Activated CD4-positive, alpha-beta T cell treated with anti-CD3 and anti-CD28 coated beads, Interleukin-2, amount 50 U/mL, for 48 hours (primary cell): ENCODE measurements at places on chromosomes 5 and 9.

DNA sequence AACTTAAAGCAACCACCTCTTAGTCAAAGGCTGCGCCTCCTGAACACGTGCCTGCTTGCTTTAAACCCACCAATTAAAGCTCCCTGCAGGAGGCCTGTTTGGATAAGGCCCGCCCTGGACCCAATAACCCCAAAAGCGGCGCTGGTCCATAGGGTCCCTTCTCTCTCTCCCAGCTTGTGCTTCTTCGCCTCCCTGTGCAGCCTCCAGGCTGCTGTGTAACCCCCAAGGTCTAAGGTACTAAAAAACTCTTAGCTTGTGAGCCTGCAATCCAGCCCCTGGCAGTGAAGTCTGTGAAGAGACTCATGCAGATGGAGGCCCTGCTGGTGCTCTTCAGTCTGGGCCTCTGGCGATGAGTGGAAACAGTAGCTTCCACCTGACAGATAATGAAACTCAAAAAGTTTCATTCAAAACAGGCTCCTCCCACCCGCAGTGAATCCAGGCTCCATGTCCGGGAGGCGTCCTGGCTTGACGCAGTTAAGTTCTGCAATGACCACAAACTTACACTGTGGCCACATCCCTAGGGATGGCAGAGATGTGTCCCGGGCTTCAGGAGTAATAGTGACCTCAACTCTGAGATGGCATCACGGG lies 97.3 kb downstream of the PRRT1B start:
- peak; percentile 76 for DNase-seq

- DNase-seq, result no peak
Measured at GRCh38 chr5:181221105-181221791, 1.8 kb upstream of the TRIM41 start.

- DNase-seq, result no peak
Measured at GRCh38 chr5:64331597-64332277, 166.1 kb downstream of the RNF180 start.

DNA sequence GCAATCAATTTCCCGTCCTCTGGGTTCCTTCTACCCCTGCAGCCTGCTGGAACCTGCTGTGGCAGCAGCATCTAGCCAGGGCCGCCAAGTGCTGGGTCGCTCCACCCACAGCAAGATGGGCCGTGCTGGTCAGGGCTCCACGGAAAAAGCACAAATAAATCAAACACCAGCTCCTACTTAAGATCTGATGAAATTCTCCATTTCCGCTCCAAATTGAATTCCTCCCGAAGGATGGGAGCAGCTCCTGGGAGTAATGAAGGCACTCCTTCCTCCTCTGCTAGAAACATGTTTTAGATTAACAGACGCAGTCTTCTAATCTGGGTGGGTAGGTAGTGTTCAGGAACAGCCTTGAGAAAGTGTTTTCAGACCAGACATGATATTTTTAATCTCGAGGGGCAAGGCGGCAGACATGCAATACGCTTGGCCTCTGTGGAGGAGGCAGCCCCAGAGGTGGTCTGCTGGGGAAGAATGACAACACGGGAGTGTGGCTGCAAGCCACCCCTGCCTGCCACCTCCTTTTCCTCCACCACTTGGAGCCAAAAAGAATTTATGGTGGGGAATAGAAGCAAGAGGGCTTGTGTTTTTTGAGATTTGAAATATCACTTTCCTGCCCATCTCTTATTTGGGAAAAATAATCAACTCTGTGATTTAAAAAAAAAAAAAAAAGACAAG lies 194.1 kb downstream of the AOPEP start:
- DNase-seq, result no peak

DNA sequence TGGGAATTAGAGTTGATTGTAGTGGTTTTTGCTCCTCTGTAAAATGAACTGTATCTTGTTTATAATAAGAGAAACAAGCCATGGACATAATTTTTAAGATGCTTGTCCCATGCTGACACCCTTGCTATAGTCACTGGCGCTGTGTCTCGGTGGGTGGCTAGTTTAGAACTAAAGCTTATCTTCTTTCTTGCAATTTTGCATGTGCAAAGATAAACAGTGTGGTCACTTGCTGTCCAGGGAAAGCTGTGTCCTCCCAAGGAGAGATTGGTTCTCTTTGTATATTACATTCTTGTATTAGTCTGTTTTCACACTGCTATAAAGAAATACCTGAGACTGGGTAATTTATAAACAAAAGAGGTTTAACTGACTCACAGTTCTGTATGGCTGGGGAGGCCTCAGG lies 143.8 kb downstream of the MELK start:
- DNase-seq, result no peak

- peak; percentile 56 for DNase-seq
Measured at GRCh38 chr5:142597546-142598337, 88.1 kb downstream of the FGF1 start.

DNA sequence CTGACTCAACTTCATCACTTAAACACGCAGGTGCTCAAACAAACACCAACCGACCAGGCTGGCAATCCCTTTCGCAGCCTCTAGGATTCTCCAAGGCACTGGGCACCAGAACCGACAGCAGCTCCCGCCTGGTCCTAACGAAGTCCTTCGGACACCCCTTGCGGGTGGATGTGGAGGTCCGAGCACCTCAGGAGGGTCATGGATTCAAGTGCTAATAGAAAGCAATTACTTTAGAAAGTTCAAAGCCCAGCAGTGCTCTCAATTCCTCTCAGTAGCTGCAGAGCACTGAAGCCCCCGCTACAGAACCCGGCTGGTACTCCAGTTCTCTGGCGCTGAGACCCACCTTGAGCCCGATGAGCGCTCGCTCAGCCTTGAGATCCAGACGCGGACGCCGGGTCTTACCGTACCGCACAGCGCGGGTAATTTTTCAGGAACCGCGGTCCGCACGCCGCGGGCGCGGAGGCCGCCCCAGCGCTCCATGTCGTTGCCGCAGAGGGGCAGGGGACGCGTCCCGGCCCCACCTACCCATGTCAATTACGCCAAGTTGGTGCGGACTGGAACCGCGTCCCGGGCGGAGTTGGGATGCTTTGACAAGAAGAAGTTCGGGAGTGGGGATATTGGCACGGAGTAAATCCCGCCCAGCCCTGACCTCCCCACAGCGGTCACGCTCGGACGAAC lies 638 bp downstream of the MARCHF3 start:
- peak; percentile 61 for DNase-seq

DNA sequence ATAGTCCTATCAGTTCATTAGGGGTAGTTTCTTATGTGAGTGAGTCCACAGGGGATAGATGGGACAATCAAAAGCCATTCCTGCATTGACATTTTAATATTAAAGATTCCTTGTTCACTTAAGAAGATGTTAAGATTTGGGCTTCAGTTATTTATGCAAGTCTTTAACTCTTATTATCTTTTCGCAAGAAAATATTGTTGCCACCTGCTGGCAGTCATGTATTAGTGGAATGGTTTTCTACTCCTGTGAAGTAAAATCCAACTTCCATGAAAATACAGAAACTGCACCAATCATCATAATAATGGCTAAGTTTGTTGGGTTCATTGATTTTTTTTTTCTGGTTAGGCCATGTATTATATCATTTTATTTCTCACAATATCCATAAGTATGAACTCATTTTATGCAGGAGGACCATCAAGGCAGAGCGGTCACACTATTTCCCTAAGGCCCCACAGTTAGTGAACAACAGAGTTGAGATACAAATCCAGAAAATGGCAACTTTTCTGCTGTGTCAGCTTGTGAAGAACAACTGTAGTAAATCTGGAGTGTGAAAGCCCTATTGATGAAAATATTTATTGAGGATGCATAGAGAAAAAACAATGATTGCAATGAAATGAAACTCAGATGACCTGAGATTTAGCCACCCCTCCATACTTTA lies 88.5 kb upstream of the TXNDC8 start:
- no peak for DNase-seq

DNA sequence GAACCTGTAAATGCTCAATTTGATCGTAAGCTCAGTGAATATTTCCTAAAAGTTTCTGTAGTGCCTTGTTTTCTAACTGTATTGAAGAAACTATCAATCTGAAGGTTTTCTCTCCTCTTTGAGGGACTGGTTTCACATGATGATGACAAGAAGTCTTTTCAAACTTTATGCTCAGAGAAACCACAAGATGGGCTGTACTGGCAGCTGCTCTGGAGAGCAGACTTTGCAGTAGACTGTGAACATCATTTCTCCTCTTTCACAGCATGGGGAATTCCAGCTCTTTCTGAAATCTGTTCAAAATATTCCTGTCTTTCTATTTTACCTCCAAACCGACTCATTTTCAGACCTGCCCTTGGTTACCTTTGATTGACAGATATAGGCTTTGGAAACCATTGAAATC lies 194.4 kb downstream of the IZUMO3 start:
- DNase-seq, result no peak

GRCh38 chr5:141845371-141845851 lies 32.8 kb downstream of the PCDH1 start:
- DNase-seq, result no peak

GRCh38 chr9:78695519-78695918 lies 398.6 kb downstream of the PSAT1 start:
- DNase-seq, result no peak

DNA sequence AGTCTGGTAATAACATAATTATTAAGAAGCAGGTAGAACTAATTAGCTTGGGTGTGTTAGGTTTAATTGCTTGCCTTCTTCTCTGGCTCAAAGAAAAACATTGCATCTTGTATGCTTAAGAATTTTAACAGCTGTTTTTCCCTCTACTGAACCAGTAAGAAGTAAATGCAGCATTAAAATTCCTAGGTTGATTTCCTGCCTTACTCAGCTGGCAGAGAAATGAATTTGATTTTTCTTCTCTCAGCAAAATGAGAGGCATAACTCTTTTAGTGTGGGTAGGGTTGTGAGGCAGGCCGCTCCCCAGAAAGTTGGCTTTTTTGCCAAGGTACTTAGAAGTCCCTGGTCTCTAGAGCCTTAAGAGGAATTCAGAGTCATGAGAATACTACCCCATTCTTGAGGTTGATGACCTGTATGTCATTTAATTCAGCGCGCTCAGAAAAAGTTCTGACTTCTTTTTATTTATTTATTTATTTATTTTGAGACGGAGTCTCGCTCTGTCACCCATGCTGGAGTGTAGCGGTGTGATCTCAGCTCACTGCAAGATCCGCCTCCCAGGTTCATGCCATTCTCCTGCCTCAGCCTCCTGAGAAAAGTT lies 302.6 kb downstream of the ARHGEF28 start:
- DNase-seq, result no peak

DNA sequence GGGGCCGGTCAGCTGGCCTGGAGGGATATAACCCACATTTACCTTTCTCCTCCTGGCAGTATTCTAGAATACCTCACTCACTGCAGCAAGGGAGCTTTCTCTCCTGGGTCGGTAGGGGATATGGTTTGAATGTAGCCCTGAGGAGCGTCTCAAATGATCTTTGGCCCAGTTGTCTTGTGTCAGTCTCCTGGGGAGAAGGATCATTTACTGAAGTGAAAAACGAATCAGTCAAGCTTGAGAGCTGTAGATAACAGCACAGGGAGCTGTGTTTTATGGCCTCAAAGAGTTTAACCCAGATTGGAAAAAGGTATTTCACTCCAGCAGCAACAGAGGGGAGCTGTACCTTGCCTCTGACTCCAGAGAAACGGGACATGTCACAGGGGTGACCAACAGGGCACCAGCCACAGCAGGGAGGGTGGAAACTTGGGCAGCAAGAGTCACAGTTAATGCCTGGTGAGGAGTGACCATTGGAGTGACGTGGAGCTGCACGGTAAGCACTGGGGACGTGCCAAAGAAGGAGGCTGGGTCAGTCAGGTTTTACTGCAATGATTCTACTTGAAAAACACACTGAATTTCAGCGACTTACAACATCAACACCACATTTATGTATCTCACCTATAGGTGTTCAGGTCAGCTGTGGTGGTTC lies 29.8 kb upstream of the ZFR start:
- DNase-seq, result no peak

GRCh38 chr5:33999978-34000377 lies 7.9 kb downstream of the AMACR start:
- no peak for DNase-seq

- no peak for DNase-seq
Measured at GRCh38 chr5:88734191-88734640, 148.8 kb downstream of the MEF2C start.

DNA sequence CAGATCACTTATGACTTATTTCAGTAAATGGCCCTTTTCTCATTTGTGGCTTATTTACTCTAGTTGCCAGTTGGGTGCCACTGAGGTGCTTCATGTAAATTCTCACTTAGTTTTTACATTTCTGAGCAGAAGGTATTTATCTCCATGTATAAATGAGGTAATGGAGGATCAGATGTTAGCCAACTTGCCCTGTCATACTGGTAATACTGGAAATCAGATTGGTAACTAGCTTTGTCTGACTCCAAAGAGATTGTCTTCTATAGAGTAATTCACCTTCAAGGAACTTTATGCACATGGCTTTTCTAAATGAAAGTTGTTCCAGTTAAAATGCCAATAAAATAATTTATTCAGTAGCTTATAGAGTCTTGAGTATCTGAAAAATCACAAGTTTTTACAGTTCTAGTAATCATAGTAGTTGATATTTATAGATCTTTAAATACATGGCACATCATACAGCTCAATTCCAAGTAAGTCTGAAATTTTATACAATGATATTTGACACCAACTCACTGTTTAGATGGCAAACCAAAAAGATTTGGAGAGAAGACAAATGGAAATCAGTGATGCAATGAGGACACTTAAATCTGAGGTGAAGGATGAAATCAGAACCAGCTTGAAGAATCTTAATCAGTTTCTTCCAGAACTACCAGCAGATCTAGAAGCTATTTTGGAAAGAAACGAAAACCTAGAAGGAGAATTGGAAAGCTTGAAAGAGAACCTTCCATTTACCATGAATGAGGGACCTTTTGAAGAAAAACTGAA lies 28.8 kb downstream of the RAB14 start:
- no peak for DNase-seq

DNA sequence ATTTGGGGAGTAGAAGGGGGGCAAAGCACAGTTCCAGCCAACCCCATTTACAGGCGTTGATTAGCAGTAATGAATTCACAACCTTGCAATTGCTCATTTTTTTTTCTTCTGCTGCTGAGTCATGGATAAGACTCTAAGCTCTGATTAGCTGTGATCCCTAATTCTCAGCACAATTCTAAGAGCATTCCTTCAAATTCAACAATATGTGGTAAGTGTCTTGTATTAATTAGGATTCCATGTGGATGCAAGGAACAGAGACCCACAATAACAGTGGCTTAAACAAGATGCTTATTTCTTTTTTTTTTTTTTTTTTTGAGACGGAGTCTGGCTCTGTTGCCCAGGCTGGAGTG lies 133.4 kb downstream of the PALM2AKAP2 start:
- no peak for DNase-seq

GRCh38 chr5:81749192-81749560 lies 1.7 kb downstream of the SSBP2 start:
- no peak for DNase-seq

- no peak for DNase-seq
Measured at GRCh38 chr5:30041831-30042385, 1151.6 kb upstream of the CDH6 start.

DNA sequence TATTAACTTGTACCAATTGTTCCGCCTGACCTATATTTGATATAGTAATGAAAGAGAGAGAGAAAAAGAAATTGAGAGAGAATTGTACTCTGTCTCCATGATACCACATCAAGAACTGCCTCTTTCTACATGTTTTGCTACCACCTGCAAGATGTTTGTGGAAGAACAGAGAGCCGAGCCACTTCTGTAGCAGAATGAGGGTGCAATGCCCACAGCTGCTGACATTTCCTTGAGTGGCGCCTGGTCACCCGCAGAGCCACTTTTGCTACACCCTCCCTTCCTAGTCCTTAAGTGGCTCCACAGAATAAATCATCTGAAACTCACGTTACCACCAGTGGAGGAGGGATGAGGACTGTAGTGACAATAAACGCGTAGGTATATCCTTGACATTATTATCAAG lies 17.1 kb upstream of the FAM81B start:
- DNase-seq, result no peak
